ENCODE measurements at places on chromosomes 13 and 19. TPM values are rescaled to one million over a fixed set of nuclear protein-coding genes. Genes with fewer than 3 reads are reported as not detected.

The PODNL1 gene
- total RNA-seq = 0.25 TPM

The TJP3 gene
- 2.7 TPM for total RNA-seq

GRCh38 chr19:40387155-40387554, 2.8 kb downstream of the HIPK4 start:
- H3K4me1 ChIP-seq = no peaks in the 10 kb centered on the region
- H3K27me3 ChIP-seq = no peaks in the 10 kb centered on the region
- H3K4me3 ChIP-seq = no peak overlapping the region
- H3K36me3 ChIP-seq = no peaks in the 10 kb centered on the region

GRCh38 chr13:93244141-93244917, 17.7 kb downstream of the GPC6 start:
- no peak for DNase-seq
- no peak overlapping the region for H3K27ac ChIP-seq
- H3K4me3 ChIP-seq = no peak overlapping the region

DNA sequence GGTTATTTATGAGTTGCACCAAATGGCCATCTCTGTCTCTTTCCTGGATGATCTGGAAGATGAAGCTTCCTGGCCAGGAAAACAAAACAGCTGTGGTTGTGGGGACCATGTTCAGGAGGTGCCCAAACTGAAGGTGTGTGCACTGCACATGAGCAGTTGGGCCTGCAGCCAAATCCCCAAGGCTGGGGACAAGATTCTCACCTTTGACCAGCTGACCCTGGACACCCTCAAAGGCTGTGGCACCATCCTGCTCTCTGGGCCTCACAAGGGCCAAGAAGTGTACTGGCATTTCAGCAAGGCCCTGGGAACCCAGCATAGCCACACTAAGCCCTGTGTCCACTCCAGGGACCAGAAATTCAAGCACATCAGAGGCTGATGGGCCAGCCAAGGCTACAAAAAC, 84.2 kb downstream of the KCNRG start:
- H3K27me3 ChIP-seq = no peaks in the 10 kb centered on the region
- H3K27ac ChIP-seq = no peak overlapping the region
- no peak for DNase-seq
- no peak overlapping the region for H3K4me3 ChIP-seq
- peaks cover 53% of the 10 kb centered on the region for H3K4me1 ChIP-seq
